HEK293T (cell line): ENCODE measurements at places on chromosomes 6 and 20.

DNA sequence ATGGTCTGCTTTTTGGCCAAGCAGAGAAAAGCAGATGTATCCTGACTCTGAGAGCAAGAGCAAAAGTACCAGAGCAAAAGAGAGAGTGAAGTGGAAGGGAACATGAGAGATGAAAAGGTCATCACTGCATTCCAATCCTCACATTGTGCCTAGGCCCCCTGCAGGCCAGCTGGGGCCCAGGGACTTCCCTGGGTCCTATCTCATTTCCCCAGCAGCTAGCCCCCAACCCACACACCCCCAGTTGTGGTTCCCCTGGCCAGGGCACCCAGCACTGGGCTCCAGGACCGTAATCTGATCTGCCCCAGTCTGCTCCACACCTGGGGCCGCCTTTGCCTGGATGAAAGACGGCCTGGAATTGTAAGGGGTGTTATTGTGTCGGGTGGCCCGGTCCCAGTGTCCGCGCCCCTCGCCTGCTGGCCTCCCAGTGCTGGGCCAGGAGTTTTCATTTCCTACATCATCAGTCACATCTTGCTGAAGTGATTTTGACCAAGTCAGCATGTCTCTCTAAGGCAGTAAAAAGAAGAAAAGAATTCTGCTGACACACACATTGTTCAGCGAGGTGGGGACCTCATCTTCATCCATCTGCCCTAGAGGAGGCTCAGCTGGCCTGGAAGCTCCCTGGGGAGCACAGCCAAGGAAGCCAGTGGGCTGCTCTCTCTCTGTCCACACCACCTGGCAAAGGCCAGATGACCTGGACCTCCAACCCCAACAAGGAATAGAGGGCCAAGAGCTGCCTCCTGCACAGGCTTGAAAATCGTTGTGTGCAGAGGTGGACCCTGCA, 4.0 kb upstream of the BMP7 start:
- DNase-seq = no peak

DNA sequence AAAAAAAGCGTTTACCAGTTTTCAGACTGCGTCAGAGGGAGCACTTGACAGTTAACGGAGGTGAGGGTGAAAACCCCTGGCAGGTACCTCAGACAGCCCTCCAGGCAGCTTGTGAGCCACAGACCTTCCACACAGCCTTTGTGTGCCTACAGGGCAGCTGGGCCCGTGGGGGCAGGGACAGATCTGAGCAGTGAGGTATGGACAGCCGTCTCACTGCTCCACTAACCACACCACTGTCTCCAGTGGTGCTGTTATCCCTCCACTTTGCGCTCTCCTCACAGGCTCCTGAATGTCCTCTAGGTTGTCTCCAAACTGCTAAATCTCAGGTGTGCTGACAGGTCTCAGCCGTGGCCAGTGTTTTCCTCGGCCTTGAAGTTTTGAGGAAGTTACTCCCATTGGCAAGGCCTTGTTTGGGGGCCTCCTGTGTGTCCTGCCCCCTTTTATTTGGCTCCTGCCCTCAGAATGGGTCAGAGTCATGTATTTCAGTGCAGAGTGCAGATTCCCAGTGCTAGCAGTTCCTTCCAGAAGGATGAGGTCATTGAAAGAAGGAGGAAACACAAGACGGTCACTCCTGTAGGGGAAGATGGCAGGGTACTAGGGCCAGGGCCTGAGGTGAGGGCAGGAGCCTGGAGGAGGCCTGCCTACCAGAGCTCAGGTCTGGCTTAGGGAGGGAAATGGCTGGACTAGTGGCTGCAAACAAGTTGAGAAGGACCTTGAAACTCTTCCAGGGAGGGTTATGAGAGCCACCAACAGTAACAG, 11.8 kb downstream of the GFRA4 start:
- DNase-seq = no peak

DNA sequence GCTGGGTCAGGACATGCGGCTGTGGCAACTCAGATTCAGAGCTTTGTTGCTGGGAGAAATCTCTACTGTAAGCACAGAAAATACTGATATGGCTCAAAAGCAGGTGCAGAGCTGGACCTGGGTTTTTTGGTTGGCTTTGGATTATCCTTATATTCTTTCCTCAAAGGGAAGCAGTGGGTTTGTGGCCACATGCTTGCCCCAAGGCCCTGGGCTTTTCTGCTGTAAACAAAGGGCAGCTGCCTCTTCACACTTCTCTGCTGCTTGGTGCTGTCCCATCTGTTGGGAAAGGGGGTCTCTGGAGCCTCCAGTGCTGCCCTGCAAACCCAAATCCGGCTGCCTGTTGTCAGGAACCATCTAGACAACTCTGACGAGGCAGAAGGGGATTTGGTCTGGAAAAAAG, 52.4 kb downstream of the ANKRD6 start:
- no peak for DNase-seq

GRCh38 chr20:57589728-57590484, 29.0 kb downstream of the PCK1 start:
- no peak for DNase-seq

DNA sequence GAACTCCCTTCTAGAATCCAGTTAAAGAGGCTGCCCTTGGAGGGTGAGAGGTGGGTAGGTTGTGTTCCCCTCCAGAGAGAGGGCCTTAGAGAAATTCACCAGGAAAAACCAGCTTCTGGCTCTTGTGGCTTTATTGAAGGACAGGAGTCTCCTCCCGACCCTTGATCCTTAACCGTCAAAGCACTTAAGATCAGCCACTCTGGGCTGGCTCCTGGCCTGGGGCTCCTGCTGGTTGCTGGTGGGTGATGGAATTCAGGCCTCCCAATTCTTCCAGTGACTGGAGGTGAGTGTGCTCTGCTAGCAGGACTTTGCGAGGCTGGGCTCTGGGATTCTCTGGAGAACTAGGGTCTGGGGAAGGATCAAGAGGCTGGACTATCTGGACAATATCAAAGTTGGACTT, 75.6 kb upstream of the LGSN start:
- no peak for DNase-seq
